NT2/D1 (cell line): ENCODE measurements at places on chromosomes 7 and 10.

- DNase-seq: no peak
Observed at GRCh38 chr7:149717481-149717880, 55.9 kb downstream of the ZNF467 start.

DNA sequence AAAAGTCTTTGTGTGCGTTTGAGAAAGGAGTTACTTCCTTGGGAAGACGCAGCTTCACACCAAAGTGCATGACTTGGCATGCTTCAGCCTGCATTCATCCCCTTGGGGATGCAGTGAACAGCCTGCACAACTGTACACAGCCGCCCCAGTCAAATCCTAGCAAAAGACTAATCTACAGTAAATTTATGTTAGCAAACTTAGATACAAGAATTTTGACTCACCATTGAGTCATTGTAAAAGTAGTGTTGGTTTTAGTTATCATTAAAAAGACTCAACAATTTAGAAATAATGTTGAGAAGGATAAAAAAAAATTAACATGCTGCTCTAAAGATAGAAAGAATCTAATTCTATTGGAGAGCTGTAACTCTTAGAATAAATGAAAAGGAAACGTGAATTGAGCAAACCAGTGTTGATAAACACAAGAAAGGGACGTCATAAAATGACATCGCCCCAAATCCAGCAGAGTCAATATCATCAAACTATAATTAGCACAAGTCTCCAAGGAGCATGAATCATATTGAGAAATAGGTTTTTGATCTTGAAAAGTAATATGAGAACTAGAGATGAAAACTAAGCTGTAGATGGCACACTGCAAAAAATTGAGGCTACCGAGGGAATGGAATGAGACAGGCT lies 11.9 kb upstream of the OPTN start:
- DNase-seq: no peak

DNA sequence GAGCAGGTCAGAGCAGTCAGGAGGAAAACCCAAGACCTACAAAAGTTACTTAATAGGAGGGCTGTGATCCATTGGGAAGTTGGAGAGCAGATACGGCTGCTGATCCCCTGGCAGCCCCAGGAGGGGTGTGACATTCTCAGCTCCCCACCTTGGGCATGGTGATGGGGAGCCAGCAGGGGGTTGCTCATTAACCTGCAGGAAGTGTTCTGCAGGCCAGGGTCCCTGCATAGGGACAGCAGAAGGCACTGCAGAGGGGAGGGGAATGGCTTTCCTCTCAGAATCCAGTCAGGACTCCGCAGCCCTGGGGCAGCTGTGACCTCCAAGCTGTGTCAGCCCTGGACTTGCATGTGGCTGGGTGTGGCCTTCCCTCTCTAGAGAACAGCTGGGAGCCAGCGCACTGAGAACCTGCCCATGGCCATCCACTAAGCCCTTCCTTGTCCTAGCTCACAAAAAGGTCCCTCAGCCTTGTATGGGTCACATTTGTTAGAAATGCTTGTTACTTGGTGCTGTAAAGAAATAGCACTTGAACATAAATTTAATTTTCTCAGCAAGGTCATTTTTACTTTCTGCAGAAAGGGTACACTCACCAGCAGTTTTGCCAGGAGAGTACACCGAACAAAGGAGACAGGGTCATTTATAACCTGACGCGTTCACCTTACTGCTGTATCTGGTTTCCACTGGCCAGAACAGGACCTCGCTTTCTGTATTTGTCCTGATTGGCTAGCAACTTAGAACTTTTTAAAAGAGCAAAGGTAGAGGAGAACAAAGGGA lies 169.6 kb downstream of the COBL start:
- no peak for DNase-seq

- DNase-seq: no peak
Observed at GRCh38 chr10:85044-85443, 35.9 kb upstream of the TUBB8 start.

DNA sequence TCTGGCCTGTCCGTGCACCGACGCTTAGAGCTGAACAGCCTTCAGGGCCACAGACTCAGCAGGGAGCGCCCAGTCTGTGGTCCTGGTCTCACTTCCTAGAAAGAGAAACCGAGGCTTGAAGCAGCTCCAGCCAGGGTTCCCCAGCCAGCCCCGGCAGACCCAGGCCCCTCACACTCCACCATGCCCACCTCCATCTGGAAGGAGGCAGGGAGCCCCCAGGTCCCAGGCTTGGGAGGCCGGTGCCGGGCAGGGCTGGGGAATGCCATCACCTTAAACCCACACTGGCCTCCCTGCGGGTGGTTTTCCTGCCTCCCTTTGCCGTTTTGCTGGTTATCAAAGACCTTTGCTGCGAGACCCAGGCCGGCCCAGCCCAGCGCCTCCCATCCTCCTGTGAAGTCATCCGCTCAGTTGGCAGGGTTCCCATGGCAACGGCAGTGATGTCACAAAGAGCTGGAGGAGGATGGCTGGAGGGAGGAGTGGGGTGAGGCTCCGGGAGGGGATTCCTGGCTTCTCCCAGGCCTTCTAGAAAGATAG lies 24.0 kb downstream of the ELFN1 start:
- DNase-seq: peak; percentile 50

- no peak for DNase-seq
Observed at GRCh38 chr7:41921453-41921981, 218.6 kb upstream of the INHBA start.

GRCh38 chr10:125057158-125058001 lies 103.0 kb downstream of the CTBP2 start:
- DNase-seq: no peak

DNA sequence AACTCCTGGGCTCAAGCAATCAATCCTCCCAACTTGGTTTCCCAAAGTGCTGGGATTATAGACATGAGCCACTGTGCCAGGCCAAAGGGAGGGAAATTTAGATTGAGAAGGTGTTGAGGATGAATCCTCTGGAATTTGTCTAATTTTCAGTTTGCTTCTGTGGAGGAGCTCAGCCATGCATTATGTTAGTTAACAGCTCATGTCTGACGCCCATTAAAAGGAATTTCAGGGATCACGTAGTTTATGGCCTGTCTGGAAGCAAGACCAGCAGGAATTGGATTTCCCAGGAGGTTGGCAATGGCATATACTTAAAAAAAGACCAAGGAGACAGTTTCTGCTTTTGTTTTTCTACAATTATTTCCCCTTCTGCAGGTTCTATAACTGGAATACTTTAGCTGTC lies 165.7 kb downstream of the OTUD1 start:
- DNase-seq: no peak
